ENCODE measurements at places on chromosomes 1 and 21. TPM values are rescaled to one million over a fixed set of nuclear protein-coding genes. Genes with fewer than 3 reads are reported as not detected.

Gene S100A14
- total RNA-seq = 40.9 TPM

DNA sequence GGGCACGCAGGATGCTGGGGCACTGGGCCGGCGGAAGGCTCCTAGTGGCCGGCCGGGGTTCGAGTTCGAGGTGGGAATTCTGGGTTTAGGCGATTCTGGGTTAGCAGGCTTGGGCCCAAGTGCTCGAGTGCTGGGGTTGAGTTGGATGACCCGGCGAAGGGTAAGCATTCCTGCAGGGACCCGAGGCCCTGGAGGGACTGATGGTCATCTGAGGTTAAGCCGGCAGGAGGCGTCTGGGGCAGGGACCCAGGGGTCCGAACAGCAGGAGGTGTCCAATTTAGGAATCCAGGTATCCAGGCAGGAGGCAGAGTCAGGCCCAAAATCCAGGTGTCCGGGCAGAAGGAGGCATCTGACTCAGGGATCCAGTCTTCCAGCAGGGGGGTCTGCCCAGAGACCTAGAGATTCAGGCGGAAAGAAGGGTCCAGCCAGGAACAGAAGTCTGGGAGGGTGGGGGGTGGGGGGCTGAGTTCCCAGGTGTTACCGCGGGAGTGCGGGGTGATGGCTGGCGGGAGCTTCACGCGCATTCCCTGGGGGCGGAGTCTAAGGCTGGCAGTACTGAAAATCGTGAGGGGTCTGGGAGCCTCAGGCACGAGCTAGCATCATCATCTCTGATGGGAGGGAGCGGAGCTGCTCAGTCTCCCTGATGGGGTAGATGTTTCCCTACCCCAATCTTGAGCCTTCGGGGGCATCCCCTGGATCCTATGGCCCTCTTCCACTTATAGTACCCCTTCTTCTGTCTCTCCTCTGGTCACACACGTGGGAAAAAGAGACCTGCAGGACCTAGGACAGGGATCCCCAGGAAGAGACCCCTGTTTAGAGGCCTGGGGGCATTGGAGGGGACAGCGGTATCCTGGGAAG lies 585 bp downstream of the GPR3 start:
- no peak for DNase-seq

DNA sequence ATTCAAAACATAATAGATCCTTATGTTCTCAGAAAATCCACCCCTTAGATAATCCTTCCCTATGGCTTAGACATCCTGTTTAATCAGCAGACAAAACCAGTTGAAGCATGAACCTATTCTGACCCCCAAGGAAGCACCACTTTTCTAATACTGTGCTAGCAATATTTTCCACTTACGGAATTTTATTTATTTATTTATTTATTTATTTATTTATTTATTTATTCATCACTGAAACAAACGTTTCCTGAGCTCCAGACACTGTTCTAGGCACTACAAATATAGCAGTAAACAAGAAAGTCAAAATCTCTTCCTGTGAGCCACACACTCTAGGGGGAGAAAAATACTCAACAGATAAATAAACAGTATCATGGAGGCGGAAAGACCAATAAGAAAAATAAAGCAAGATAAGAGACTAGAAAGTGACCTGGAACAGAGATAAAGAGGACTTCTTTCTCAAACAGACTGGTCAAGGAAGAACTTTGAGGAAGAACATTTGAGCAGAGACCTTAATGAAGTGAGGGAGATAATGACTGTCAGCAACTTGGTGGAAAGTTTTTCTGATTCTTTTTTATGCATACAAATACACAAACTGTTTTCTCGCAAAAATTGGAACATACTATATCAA lies 145.5 kb upstream of the POGK start:
- no peak for DNase-seq

- DNase-seq = no peak
Observed at GRCh38 chr1:159208175-159208825, 3.6 kb downstream of the ACKR1 start.
